ENCODE measurements at places on chromosomes 12 and 14.

GRCh38 chr14:69505338-69506240 lies 21.1 kb downstream of the PLEKHD1 start:
- no peak for DNase-seq

GRCh38 chr14:59271734-59272133 lies 83.3 kb downstream of the DAAM1 start:
- no peak for DNase-seq

- DNase-seq, result no peak
These were observed 54.0 kb downstream of the NUAK1 start for GRCh38 chr12:106084759-106085158.

- DNase-seq, result no peak
These were observed 153.2 kb downstream of the SMOC1 start for GRCh38 chr14:70032447-70032846.

GRCh38 chr12:22539055-22539454 lies 5.3 kb downstream of the C2CD5 start:
- DNase-seq, result peak; percentile 64

DNA sequence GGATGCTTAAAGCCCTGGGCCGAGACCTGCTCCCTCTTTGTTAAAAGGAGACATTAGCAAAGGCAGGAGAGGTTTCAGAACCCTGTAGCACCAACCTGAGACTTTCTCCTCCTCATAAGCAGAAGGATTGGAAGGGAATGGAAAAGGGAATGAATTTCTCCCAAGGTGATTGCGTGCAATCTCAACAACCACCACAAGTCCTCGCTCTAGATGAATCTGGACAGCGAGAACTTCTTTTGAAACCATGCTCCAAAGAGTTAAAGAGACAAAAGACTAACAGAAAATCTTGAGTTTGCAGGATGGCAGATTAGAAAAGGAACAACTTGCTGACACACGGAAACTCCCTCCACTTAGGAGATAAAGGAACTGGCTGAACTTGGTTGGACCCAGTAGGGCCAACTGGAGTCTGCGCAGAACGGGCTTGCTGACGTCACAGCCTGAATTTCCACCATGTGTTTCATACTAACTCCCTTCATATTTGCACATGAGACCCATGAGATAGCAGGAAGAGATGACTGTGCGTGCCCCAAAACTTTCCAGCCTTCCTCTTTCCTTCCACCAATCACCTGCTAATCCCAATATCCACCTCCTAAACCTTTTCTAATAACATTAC lies 137.0 kb downstream of the PTPN11 start:
- DNase-seq, result no peak

- DNase-seq, result no peak
These were observed 34.6 kb downstream of the GIT2 start for GRCh38 chr12:109961612-109962011.

DNA sequence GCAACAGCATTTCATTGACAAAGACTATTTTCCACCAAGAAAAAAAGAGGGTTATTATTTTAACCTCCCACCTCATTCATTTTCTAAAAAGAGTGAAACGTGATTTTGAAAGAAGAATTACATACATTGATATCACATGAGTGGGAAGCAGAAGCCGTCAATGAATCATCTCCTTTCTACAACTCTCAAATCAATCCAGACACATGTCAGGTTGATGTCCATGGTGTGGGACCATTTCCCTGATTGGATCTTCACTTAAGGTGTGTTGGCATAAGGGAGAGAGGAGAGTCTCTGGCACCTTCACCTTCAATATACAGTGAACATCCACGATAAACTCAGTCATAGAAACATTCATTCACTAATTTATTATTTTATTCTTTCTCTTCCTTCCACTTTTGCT lies 1095.1 kb downstream of the BCL11B start:
- DNase-seq, result no peak

DNA sequence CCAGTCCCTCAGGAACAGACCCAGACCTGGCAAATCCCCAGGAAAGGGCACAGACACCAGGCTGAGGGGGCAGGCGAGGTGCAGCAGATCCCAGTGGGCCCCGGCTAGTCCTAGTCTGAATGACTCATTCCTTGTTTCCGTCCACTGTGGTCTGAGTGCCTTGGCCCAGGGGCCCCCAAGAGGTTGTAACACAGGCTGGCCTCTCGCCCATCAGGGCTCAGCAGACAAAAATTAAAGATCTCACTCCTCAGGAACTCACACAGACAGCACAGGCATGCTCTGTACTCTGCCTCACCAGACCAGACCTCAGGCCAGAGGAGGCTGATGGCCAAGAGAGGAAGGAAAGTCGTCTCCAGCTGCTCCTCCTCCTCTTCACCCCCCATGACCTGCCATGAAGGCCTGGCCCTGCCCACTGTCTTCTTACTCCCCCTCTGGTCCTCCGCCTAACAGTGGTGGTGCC lies 7.7 kb upstream of the LTBP2 start:
- DNase-seq, result no peak

DNA sequence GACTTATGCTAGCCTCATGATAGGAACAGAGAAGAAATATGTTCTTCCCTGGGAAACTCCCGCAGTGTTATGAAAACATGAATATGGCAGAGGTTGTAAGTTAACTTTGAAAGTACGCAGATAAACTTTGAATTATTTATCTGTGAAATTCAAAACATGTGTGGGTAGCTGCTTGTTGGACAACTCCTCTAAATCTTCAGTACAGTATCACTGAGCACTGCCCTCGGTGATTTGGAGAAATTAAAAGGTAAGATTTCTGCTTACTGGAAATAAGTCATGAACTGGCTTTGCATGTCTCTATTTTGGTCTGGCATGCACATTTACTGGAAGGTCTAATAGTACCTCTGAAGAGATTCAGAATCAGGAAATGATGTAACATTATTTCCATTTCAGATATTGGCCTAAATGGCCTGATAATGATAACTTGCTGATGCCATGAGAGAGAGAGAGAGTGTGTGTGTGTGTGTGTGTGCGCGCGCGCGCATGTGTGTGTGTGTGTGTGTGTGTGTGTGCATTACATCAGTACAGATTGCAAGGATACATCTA lies 1441.9 kb upstream of the FLRT2 start:
- DNase-seq, result no peak

DNA sequence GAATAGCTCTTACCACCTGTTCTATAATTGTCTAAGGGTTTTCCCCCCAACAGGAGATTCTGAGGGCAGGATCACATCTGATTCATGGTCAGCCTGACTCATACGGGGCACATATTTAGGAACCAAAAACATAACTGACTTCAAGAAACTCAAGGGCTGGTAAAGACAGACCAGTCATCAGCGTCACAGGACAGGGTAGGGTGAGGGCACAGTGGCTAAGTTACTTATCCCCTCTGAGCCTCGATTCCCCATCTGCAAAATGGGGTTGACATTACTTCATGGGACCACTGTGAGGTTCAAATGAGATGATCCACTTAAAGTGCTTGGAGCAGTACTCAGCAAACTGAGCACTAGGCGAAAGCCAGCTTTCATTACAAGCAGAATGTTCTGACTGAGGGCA lies 606 bp downstream of the CINP start:
- peak; percentile 25 for DNase-seq

GRCh38 chr12:86735072-86735471 lies 478.9 kb upstream of the MGAT4C start:
- DNase-seq, result no peak

DNA sequence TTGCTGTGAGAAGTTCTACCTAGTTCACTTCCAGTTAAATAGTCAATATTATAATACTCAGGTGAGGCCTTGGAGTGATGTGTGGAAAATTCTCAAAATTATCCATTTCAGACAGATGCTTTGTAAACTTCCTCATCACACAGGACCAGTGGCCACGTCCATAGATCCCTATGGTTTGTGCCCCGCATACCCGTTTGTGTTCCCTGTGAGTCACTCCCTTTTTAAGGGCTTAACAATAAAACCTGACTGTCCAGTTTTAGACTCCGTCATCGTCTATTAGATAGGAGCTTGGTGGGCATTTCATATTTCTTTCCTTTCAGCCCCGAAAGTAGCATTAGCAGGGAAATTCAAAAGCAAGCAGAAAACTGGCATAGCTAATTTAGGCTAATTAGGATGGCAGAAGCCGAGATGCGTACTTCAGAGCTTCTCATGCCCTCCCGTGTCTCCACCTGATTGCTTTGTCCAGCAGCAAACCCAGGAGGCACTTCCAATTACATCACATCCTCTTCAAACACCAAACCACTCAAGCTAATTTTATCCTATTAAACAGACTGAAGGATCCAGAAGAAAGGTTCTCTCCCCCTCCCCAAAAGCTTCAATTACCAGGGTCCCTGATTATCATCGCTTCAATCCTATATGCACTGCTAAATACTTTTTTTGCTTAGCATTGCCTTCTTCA lies 186.6 kb upstream of the OTX2 start:
- no peak for DNase-seq

- no peak for DNase-seq
These were observed 85.5 kb upstream of the PTHLH start for GRCh38 chr12:28057856-28058615.

DNA sequence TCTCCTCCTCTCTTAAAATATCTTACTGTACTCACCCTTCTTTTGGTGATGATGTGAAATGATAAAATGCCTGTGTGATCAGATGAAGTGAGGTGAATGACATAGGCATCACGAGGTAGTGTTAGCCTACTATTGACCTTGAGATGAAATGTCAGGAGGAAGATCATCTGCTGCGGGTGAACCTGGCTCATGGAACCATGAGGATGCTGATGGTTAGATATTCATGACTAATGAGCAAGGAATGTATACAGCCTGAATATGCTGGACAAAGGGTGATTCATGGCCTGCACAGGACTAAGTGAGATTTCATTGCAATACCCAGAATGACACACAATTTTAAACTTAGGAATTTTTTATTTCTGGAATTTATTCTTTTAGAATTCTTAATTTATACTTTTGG lies 89.6 kb downstream of the DAAM1 start:
- DNase-seq, result no peak

GRCh38 chr14:31476131-31476866 lies 11.5 kb downstream of the GPR33 start:
- DNase-seq, result no peak

DNA sequence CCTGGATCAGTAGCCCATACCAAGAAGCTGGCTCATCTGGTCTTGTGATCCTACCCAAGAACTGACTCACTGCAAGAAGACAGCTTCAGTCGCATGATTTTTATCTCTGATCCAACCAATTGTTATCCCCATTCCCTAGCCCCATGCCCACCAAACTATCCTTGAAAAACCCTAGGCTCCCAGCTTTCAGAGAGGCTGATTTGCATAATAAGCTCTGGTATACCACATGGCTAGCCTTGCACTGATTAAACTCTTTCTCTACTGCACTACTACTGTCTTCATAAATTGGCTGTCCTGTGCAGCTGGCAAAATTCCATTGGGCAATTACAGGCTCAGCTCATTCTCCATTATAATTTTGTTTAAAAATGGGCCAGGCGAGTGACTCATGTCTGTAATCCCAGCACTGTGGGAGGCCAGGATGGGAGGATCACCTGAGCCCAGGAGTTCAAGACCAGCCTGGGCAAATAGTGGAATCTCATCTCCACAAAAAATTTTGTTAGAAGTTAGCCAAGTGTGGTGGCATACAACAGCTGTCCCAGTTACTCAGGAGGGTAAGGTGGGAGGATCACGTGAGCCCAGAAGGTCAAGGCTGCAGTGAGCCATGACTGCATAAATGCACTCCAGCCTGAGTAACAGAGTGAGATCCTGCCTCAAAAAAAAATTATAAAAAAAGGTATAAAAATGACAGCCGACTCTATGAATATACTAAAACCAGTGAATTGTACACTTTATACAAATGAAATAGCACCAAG lies 76.7 kb upstream of the EIF5 start:
- no peak for DNase-seq

DNA sequence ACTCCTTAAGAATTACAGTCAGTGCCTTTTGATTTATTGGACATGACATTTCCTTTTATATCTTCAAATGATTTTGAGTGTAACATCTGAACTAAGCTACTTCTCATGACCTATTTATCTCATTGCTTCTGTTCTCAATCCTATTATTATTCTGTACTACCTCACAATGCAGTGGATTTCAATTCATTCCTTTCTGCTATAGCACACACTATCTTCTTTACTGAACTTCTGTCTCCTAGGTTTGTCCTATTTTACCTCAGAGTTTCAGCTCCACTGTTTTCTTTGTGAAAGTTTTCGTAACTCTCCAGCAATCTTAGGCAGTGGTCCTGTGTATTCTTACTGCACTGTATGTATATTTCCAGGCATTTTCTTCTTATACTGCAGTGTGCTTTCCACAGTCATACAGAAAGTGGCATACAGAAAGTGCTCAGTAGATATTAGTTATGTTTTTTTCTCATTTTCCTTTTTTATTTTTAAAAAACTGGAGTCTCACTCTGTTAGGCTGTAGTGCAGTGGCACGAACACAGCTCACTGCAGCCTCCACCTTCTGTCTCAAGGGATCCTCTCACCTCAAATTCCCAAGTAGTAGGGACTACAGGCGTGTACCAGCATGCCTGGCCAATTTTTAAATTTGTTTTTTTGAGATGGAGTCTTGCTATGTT lies 368.6 kb upstream of the RGS6 start:
- no peak for DNase-seq

GRCh38 chr14:68111853-68112270 lies 292.3 kb downstream of the RAD51B start:
- DNase-seq, result no peak

- DNase-seq, result no peak
These were observed 146.5 kb downstream of the ETV6 start for GRCh38 chr12:11795913-11796459.

- DNase-seq, result no peak
These were observed 15.0 kb upstream of the NR2C1 start for GRCh38 chr12:95088379-95088778.

DNA sequence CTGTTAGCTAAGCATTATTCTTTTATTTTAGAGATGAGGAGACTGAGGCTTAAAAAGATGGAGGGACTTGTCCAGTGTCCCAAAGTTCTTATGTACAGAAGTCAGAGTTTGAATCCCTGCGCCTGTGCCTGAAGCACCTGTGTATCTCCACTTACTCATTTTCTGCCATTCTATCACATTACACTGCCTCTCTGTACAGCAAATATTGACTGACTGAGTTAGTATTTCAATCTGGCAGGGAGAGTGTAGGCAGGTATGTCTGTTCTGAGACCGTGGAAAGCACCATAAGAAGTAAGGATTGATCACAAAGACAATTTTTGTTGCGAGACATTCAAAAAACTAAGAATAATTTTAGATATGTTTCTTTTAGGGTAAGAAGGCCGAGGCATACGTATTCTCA lies 162.7 kb downstream of the KITLG start:
- no peak for DNase-seq

DNA sequence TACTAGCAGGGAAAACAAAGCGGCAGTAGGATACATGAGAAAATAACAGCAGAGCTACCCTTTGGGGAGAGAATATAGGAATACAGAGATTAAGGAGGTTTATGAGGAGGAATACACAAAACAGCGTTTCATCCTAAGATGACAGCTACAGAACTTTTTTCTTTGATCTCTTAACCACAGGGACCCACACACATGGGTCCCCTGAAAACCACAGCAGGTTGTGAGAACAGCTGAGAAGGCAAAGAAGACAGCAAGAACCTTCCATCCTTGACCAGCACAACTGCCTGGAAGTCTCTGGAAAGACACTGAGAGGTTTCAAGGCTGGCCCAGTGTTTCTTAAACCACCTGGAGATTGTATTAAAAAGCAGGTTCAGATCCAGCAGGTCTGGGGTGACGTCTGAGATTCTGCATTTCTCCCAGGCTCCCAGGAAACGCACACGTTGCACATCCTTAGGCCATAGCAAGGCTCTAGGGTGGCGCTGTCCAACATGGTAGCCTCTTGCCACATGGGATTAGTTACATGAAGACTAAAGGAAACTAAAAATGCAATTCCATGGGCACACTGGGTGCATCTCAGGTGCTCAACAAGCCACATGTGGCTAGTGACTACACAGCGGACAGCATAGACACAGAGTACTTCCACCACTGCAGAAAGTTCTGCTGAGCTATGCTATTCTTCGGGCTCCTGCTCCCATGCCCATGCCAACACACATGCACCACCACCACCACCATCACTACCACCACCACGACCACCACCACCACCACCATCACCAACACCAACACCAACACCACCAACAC lies 92.3 kb downstream of the FOXN3 start:
- DNase-seq, result no peak
